ENCODE measurements at places on chromosomes 1 and 21. TPM values are rescaled to one million over a fixed set of nuclear protein-coding genes. Genes with fewer than 3 reads are reported as not detected.
A peak's percentile ranks its signal among the peaks of the same experiment; 100 is the strongest.

The SLC35F3 gene
- polyA plus RNA-seq: not detected

- DNase-seq: no peak
These were observed 7.3 kb upstream of the DHCR24 start for GRCh38 chr1:54894271-54894670.

GRCh38 chr1:145977016-145977415, 12.5 kb downstream of the POLR3GL start:
- no peak for DNase-seq

GRCh38 chr1:155236451-155236850, 18.8 kb downstream of the ENTREP3 start:
- DNase-seq: no peak

The HAO2 gene
- polyA plus RNA-seq: not detected

The CD52 gene
- 4.5 TPM for polyA plus RNA-seq

GRCh38 chr1:218516526-218516925, 171.4 kb downstream of the TGFB2 start:
- no peak for DNase-seq

The HPDL gene
- polyA plus RNA-seq: 0.38 TPM

The VASH2 gene
- 0.50 TPM for polyA plus RNA-seq

GRCh38 chr1:32150847-32151246, 28.6 kb upstream of the TXLNA start:
- DNase-seq: no peak

The AQP10 gene
- 0.23 TPM for polyA plus RNA-seq

GRCh38 chr1:207424570-207425131, 29.5 kb upstream of the CR2 start:
- no peak for DNase-seq

GRCh38 chr1:4931486-4931885, 277.1 kb downstream of the AJAP1 start:
- no peak for DNase-seq

GRCh38 chr1:2335721-2336455, 55.5 kb downstream of the MORN1 start:
- no peak for DNase-seq

GRCh38 chr1:25036117-25036546, 106.1 kb upstream of the RUNX3 start:
- DNase-seq: no peak

DNA sequence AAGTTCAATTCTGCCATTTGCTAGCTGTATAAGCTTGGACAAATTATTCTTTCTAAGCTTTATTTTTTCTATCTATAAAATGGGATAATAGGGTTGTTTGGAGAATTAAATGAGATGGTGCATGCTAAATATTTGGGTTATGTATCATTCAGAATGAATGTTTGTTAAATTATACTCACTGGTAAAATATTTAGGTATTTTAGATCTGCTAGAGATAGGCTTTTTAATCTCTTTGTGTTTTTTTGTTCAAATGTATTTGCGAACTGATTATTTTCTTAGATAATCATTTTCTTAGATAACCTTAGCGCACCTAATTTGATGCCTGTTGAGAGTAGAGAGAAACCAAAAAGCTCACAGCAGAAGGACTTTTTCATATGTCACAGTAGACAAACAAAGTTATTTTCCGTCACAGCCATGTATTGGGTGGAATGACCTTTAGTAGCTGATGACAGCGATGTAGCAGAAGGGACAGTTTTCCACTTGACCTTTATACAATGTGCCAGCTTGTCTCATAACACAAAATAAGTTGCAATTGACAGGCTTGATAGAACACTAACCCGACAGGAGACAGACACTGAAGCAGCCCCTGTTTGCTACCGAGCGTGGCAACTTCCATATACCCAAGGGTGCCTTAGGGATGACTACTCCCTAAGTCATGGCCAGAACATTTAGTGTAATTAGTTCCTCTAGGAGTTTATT, 93.0 kb downstream of the DISC1 start:
- no peak for DNase-seq

The TAS1R1 gene
- not detected for polyA plus RNA-seq

The CYP4X1 gene
- polyA plus RNA-seq: 4.1 TPM

- DNase-seq: peak; percentile 23
These were observed 194.6 kb downstream of the ST6GALNAC3 start for GRCh38 chr1:76269155-76269554.

The SPATA17 gene
- polyA plus RNA-seq: 0.79 TPM

The FAM229A gene
- polyA plus RNA-seq: 3.5 TPM

GRCh38 chr1:208105756-208106155, 138.4 kb downstream of the PLXNA2 start:
- no peak for DNase-seq

GRCh38 chr1:6077506-6077905, 31.8 kb downstream of the KCNAB2 start:
- peak; percentile 36 for DNase-seq

DNA sequence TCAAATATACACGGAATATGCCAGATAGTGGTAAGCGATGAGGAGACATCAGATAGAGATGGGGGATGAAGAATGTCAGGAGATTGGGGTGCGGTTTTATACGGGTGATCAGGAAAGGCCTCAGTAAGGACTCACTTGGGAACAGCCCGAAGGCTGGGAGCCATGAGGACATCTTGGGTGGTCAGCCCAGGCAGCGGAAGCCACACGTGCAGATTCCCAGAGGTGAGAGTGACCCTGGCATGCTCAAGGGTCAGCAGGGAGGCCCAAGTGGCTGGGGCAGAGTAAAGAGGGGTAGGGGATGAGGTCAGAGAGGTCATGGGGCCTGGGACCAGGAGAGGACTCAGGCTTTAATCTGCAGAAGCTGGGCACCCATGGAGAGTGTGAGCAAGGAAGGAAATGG, 106.6 kb downstream of the MATN1 start:
- DNase-seq: no peak

The FH gene
- 232 TPM for polyA plus RNA-seq

- no peak for DNase-seq
These were observed 7.5 kb downstream of the MRAP start for GRCh38 chr21:32306021-32306780.

DNA sequence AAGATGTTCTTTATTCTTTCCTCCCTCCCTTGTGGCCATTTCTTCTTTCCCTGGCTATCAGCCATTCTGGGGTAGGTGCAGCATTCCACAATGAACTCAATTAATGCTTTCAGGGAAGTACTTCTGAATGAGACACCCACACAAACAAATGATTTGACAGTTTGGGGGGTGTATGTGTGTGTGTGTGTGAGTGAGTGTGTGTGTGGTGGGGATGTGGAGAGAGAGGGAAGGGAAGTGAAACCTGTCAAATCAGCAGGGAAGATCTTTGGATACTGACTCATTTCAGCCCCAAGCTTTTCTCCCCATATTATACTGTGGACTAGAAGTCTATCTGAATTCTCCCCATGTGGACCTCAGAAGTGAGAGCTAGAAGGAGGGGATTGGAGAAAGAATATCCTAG, 154.9 kb upstream of the CD34 start:
- no peak for DNase-seq

DNA sequence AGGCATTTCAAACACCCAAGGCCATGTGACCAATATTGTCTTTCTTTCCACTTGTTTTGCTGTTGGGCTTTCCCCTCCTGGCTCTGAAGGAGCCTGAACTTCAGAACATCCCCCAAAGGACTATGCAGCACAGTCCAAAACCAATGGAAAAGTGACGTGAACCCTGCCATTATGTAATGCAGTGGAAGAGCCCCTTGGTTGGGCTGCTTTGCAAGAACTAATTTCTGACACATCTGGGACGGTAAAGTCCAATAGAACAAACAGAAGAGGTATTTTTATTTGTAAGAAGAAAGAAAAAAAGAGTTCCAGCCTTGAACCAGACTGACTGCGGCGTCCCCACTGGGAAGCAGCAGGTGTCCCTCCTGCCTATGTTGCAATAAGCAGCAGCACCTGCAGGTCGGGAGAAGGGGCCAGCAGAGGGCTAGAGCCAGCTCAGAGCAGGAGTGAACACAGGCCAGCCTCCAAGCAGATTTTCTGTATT, 116.7 kb downstream of the CDC7 start:
- DNase-seq: no peak

GRCh38 chr1:150476754-150477153, 10.5 kb upstream of the TARS2 start:
- no peak for DNase-seq

- no peak for DNase-seq
These were observed 64.3 kb upstream of the TTC34 start for GRCh38 chr1:2865571-2866421.

The CLIC6 gene
- 6.1 TPM for polyA plus RNA-seq

DNA sequence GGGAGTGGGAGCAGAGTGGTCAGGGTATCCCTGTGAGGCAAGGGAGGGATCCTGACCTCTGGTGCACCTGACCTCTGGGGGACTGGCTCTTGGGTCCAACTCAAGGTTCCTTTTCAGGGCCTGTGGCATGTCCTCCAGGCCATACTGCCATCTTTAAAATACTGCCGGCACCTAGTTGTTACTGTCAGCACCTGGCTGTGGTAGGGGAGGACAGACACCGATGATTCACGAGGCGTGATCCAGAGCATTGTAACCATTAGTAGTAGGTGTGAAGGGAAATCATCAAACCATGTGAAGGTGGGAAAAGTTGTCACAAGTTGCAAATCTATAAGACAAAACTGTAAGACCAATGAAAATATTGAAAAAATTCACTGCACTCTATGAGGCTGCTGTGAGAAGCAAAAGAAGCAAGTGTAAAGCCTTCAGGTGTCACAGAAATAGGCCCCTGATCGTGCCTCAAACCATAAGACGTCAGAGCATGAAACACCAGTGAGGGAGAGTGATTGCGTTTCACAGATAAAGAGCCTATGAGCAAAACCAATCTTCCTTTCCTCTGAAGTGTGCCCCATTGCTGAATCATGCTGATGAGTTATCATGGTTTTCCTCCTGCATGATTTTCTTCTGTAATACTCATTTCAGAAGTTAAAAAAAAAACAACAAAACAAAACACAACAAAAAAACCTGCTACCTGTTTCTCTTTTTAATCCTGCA, 55.3 kb downstream of the CDC7 start:
- DNase-seq: no peak

GRCh38 chr1:20078171-20078651, 8.2 kb downstream of the PLA2G5 start:
- no peak for DNase-seq

- DNase-seq: no peak
These were observed 14.3 kb downstream of the NPL start for GRCh38 chr1:182803846-182804245.

DNA sequence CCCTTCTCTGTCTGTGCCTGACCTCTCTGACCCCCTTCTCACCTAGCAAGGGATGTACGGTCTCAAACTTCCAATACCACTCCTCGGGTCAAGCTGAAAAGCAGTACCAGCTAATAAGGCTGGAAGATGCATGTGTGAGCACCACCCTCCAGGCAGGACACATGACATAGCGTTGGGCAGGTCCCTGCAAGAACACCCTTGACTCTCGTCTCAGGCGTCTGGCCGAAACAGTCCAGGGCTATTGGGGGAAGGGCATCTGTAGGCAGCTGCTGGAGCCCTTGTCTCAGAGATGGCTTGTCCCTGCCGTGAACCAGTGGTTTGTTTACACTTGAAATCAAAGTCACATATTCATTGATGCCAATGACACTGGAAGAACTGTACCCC, 56.5 kb downstream of the CD46 start:
- no peak for DNase-seq

GRCh38 chr1:211614615-211615014, 35.7 kb upstream of the SLC30A1 start:
- DNase-seq: no peak

GRCh38 chr1:117169871-117170596, 40.7 kb downstream of the VTCN1 start:
- no peak for DNase-seq

The OR2M3 gene
- not detected for polyA plus RNA-seq

- no peak for DNase-seq
These were observed 26.5 kb downstream of the CD34 start for GRCh38 chr1:207884266-207885029.

- no peak for DNase-seq
These were observed 123.6 kb downstream of the DTL start for GRCh38 chr1:212158912-212159796.

- DNase-seq: no peak
These were observed 43.1 kb upstream of the PLD5 start for GRCh38 chr1:242567596-242567995.

All from right cardiac atrium (tissue), 5 donors.